ENCODE measurements at places on chromosomes 6 and 20.

DNA sequence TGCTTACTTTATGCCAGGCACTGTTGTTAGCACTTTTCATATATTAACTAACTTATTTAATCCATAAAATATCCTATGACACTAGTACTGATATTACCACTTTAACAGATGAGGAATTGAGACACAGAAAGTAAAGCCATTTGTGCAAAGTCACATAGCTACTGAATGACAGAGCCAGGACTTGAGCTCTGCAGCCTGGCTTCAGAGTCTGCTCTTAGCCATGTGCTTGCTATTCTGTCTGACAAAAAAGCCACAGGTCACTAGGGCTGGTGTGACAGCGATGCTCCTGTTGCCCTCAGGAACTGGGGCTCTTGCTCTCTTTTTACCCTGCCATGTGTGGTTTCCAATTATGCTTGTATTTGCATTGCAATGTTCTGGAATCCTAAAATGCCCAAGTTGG lies 44.7 kb upstream of the RNF8 start:
- DNase-seq, result no peak

GRCh38 chr20:41373931-41374920 lies 7.6 kb upstream of the EMILIN3 start:
- no peak for DNase-seq

GRCh38 chr20:11271319-11271718 lies 597.5 kb upstream of the JAG1 start:
- no peak for DNase-seq

- DNase-seq, result no peak
Observed at GRCh38 chr6:52420668-52421358, 671 bp downstream of the EFHC1 start.

GRCh38 chr6:168951217-168951616 lies 302.4 kb downstream of the THBS2 start:
- DNase-seq, result no peak

Measured in CD4-positive, alpha-beta T cell treated with Interleukin-10 for 1 hour (primary cell).